Fibroblast of skin of right quadriceps (primary cell): ENCODE measurements at places on chromosomes 16 and 17.

- DNase-seq = no peak
Measured at GRCh38 chr16:65829076-65829475, 537.4 kb upstream of the CDH5 start.

GRCh38 chr16:55279598-55279997 lies 44.4 kb upstream of the IRX6 start:
- DNase-seq = no peak

DNA sequence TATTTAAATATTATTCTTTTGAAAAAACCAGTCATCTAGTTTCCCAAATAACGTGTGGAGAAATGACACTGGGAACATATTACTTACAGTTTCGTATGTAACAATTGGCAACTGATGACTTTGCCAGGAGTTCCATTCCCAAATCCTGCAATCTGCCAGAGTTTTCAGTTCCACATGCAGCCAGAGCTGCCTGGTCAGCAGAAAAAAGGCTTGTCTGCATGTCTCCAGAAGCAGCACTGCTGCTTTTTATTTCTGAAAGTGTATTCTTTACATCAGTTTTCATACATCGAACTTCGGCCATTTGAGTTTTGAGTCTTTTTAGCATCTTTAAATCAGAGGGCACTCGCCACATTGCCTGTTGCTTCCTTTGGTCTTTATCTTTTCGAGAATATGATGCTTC lies 78.4 kb downstream of the TRIM37 start:
- DNase-seq = no peak

DNA sequence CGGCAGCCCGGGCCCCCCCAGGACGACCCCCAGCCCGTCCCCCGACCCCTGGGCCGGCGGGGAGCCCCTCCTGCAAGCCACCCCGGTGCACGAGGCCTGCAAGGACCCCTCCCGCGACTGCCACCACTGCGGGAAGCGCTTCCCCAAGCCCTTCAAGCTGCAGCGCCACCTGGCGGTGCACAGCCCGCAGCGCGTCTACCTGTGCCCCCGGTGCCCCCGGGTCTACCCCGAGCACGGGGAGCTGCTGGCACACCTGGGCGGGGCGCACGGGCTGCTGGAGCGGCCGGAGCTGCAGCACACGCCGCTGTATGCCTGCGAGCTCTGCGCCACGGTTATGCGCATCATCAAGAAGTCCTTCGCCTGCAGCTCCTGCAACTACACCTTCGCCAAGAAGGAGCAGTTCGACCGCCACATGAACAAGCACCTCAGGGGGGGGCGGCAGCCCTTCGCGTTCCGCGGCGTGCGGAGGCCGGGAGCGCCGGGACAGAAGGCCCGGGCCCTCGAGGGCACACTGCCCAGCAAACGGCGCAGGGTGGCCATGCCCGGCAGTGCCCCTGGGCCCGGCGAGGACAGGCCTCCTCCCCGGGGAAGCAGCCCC lies 15.6 kb upstream of the ZFPM1 start:
- DNase-seq = peak; percentile 25

- no peak for DNase-seq
Measured at GRCh38 chr16:25279491-25279890, 21.8 kb upstream of the ZKSCAN2 start.

DNA sequence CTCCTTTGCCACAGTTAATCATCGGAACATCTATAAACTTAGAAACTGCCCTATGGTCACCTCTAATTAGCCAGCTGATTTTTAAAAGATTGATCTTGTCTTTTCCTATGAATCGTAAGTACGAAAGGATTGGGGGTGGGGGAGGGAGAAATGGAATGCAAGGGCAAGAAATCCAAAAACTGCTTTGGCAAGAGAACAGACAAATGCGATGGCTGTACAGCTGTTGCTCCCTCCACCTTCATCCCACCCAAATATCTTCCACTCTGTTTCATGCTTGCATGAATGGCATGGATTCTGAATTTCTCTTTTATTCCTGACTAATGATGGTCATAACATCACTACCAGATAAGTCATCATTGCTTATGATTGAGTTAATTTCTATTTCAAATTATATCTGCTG lies 165.7 kb downstream of the STX8 start:
- DNase-seq = no peak

- peak; percentile 82 for DNase-seq
Measured at GRCh38 chr17:8176197-8176940, at the start of gene TMEM107. Gene TMEM107, minus strand, starts transcription at chr17:8176380. Its CDS starts 94 bp downstream, at chr17:8176286.

DNA sequence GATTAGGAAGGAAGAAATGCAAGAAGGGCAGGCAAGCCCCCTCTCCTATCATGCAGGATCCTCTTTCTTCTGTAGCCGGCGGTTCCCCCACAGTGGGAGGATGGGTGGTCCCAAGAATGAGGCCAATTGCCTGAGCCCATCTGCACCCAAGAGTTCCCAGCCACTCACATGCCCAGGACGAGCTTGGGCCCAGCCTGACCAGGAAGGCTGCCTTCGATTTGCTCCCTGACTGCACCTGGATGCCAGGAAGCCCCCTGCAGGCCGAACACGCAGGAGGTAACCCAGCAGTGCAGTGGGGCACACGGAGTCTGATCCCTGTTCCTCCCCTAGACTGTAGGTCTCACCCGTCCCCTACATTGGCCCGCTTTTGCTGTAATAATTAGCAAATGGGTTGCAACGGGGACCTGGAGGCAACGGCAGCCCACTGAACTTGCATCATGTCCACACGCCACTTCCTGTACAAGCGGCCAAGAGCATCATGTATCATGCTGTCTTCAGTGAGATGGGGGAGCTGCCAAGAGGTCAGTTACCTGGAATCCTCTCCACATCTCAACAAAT lies 67.5 kb downstream of the AMFR start:
- no peak for DNase-seq

- no peak for DNase-seq
Measured at GRCh38 chr17:5131146-5131715, 15.4 kb downstream of the USP6 start.

GRCh38 chr17:17119533-17119932 lies 77.3 kb downstream of the MPRIP start:
- DNase-seq = peak; percentile 31

- no peak for DNase-seq
Measured at GRCh38 chr17:82366749-82367148, 4.8 kb upstream of the UTS2R start.

GRCh38 chr17:41390411-41390938 lies 6.9 kb downstream of the KRT31 start:
- DNase-seq = no peak

GRCh38 chr16:85652431-85653221 lies 36.1 kb downstream of the GINS2 start:
- DNase-seq = peak; percentile 80

DNA sequence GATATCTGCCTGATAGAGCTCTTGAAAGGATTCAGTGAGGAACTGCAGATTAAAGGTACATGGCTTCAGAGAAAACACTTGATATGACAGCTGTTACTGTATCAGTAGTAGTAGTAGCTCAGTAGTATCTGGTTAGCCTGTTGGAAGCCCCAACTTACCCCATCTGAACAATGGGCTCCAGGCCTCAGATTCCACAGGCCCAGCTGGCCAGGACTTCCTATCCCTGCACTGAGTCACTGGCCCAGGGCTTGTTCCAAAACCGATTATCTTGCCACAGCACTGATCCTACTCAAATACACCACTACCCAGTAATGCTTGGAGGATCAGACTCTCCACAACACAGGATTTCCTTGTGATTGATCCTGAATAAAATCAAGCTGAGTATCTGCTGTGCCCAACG lies 32.6 kb downstream of the DCUN1D3 start:
- DNase-seq = no peak

DNA sequence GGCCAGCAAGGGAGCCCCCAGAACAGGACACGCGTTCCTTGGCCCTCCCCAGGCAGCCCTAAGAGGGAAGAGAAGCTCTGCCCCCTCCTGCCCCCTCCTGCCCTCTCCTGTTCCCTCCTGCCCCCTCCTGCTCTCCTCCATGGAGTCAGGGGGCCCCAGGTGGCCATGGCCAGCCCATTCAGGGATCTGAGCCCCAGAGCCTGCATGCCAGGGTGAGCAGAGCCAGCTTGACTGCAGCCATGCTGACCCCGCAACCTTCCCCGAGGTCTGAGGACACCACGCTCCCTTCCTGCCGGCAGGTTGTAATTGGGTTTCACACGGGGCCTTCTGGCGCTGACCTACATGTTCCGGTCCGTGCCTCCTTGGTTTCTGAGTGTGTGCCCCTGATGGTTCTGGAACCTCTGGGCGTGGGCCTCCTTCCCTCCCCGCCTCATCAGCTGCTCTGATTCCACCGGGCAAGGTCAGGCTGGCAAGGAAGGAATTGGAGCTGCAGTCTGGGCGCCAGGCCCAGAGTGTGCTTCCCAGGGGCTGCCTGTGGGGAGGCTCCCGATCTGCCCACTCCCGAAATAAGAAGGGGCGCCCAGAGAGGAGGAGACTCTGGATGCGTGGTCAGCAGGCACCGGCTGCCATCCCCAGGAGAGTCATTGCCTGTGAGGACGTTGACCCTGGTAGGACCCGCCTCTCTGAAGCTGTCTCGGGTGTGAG lies 23.7 kb upstream of the NPTX1 start:
- DNase-seq = no peak

DNA sequence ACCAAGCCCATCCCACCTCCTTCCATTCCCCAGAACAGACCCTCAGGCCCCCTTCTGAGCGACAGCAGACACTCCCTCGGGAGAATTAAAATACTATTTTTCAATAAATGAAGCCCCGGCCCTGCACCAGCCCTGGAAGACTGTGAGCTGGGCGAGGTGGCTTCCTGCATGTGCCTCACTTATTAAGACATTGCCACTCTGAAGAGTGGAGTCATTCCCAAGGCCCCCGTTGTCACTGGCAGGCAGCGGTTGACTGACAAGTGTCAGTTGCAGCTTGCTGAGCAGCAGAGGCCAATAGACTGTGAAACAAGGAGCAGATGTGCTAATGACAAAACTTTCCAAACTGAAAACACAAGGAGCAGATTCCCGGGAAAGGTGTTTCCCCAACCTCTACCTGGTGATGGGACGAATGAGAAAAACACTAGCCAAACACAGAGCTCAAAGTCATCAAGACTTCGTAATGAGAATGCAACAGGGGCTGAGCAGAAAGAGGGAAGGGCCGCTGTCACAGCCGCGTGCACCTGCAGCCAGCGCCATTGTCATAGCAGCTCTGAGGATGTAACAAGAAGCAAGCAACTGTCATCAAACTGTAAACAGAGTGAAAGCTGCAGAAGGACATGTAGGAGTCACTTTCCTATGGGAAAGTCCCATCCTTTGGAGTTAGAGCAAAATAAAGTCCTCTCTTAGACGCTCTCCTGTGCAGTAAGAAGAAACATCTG lies 232.1 kb downstream of the C16orf78 start:
- no peak for DNase-seq

DNA sequence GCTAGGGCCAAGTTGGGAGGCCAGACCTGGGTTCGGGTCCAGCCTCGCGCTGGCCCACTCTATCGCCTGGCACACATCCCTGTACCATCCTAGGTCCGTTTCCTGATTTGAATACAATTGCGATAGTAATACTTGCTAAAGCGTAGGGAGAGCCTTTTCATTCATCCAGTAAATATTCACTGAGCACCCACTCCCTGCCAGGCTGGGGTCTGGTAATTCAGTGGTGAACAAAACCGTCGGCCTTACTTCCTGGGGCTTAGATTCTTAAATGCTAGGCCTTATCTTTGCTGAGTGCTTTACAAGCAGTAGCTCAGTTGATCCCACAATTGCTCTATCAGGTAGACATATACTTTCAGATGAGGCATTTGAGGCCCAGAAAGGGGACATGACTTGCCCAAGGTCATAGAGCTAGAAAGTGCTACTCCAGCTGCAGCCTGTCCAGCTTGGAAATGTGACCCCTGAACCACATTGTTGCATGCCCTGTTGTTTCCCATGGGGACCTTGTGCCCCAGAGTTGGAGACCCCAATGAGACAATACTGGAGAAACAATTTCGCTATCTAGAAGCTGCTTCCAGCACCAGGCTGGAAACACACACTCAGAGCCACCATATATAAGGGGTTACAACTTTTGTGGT lies 691 bp downstream of the USB1 start:
- DNase-seq = no peak

GRCh38 chr16:83517398-83517797 lies 290.4 kb upstream of the HSBP1 start:
- DNase-seq = no peak

GRCh38 chr16:11253009-11253994 lies 2.7 kb downstream of the SOCS1 start:
- no peak for DNase-seq

DNA sequence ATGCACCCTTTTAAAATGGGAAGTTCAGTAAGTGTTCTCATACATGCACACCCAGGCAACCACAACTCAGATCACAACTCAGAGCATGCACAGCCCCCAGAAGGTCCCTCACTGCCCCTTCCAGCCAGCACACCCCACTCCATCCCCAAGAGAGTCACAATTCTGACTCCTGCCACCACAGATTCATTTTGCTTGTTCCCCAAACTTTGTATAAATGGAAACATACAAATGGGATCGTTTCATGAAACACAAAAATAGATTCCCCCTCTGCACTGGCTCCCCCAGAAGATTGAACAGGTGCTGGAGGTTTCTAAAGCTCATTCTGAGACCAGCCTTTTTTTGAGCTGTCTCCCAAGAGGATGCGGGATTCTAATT lies 3.3 kb upstream of the TNFRSF13B start:
- no peak for DNase-seq

- peak; percentile 45 for DNase-seq
Measured at GRCh38 chr17:18070861-18071340, 16.8 kb upstream of the DRG2 start.

GRCh38 chr16:68749432-68749831 lies 12.3 kb downstream of the CDH1 start:
- DNase-seq = no peak

GRCh38 chr16:67842509-67843342 lies 606 bp downstream of the THAP11 start:
- DNase-seq = peak; percentile 31

DNA sequence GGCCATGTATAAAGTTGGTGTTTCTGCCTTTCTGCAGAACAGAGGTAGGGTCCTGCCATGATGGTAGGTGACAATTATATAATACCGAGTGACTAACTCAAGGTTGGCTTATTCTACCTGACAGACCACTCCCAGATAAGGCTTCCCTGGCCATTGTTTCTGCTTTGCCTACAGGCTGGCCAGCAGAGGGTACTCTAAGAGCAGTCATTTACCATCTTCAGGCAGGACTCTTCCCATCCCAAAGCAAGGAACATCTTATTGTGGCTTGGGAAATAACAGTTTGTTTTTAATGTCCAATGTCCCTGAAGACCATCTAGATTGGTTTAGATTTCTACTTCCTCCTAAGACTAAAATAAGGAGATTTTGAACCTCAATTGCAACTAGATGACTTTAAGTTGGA lies 74.1 kb downstream of the SNX11 start:
- peak; percentile 9 for DNase-seq

GRCh38 chr16:60582528-60582927 lies 1453.7 kb downstream of the CDH8 start:
- DNase-seq = no peak

GRCh38 chr17:34756637-34757021 lies 177.2 kb downstream of the TMEM132E start:
- DNase-seq = no peak

GRCh38 chr17:43772877-43773648 lies 5.7 kb downstream of the DUSP3 start:
- no peak for DNase-seq

GRCh38 chr16:68257906-68258800 lies 6.2 kb upstream of the SLC7A6 start:
- DNase-seq = peak; percentile 25
